AG04450 (cell line): ENCODE measurements at places on chromosomes 6 and 20.

DNA sequence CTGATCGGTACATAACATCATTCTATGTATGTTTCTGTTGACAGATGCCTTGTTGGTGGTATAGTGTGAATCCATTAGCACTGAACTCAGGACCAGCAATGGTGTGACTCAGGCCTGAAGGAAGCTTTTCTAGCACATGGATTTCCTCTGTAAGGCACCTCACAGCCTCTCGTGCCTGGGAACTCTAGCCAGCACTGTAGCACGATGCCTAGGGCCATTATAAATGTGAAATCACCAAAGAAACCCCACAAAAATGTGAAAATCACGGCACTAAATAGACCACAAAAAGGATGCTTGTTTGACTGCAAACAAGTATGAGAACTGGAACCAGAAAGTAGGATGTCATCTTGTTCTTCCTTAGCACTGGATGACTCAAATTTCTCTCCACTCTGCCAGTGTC is 63.7 kb upstream of the NKX2-2 start:
- DNase-seq = no peak

DNA sequence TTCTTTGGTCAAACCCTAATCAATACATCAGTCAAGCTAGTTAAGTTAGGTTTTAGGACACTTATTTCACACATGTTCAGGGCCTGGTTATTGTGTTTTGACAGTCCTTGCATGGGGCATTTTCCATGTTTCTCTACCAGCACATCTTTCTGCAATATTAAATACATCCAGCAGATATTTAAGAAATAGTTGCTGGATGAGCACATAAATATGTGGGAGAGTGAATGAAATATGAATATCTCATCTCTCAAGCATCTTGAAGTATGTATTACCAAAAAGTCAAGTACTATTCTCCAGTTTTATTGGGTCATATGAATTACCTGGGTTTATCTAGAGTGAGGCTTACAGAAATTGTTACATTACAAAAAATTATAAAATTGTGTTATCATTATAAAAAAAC is 621.9 kb upstream of the GJE1 start:
- no peak for DNase-seq

GRCh38 chr6:23559587-23560343 is 566.2 kb upstream of the NRSN1 start:
- DNase-seq = no peak

GRCh38 chr20:2700913-2701620 is 8.5 kb downstream of the EBF4 start:
- DNase-seq = no peak

DNA sequence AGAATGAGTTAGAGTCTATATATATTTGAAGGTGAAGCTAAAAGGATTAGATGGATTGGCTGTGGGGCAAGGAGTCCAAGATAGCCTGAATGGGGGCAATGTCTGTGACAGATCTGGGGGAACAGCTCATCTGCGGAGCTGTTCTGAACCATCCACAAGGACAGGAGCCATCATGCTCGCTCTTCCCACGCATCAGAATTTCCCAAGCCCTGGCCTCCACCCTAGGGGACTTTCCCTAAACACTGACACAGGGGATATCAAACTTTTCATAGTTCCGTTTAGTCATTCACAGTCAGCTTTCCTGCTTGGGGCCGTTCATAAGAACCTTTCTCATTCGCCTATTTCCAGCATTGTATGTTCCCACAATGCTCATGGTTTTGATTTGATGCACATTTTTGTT is 37.6 kb upstream of the CCN6 start:
- DNase-seq = no peak

- DNase-seq = peak; percentile 26
Observed at GRCh38 chr6:87436435-87436834, 28.7 kb downstream of the CFAP206 start.
